ENCODE measurements at places on chromosomes 12 and 14.
A peak's percentile ranks its signal among the peaks of the same experiment; 100 is the strongest.

DNA sequence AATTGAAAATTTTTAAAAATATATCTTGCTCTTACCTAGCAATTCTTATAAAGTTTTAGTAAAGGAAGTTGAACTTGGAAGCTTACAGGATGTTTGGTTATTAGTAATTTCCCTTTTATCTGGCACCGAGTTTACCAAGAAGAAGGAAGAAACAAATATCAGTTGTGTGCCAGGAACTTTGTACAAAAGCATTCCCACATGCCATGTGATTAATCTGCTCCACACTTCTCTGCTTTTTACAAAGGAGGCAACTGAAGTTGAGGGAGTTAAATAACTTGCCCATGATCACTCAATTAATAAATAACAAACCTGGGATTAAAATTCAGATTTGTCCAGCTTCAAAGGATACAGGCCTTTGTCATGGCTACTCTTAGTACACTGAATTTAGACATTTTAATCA, 122.5 kb upstream of the BCAT1 start:
- DNase-seq, result no peak

DNA sequence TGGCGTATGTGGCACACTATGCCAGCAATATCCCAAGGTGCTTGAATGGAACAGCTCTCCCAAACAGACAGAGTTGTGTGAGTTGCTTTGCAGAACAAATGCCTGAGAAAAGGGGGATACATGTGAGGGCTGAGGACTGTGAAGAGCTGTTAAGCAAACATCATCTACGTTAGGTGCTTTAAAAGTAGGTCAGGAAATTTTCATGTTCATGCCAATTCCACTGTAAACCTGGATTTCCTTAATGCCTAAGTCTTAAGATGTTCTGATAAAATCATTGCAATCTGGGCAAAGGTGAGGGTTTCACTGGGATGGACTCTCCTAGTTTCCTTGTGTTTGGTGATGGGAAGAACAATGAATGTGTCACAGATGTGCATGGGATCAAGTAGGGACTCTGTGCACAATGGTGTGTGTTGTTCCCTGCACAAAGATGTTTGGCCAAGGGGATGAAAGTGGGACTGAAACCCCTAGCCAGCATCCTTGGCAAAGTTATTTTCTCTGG, 227.9 kb downstream of the KTN1 start:
- no peak for DNase-seq

- DNase-seq, result peak; percentile 47
Measured at GRCh38 chr12:43836475-43836989, 651 bp downstream of the TMEM117 start.

- DNase-seq, result no peak
Measured at GRCh38 chr12:53097564-53098353, at the start of gene IGFBP6. Gene IGFBP6, plus strand, starts transcription at chr12:53097667. Its CDS starts 51 bp downstream, at chr12:53097718.

DNA sequence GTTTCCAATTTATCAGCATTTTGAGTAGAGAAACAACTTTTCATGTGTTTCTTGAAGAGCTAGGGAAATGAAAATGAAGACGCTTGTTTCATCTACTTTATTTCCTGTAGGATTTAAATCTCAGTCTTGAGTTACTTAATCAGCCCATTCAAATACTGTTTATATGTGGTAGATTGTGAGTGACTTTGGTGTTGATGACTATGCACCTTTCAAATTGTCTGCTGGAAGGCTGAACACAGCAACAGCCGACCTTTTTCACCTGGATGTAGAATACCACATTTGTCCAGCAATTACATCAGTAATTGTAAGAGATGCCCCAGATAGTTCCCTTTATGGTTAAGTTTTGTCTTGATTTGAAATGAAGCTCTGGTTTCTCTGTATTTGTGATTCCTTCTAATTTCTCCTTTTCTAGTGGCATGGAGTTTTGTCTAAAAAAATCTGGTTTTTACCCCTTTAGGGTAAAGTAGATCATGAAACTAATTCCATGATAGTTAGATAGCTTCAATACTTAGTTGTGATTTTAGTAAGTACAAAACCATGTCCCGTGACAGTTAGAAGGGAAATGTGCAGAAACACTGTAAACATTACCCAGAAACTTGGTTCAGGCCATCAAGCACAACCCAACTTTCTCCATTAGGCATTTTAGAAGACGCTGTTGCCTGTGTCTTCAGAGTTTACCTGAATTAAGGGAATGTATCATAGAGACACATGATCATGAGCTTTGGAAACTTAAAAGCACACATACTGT, 165.0 kb downstream of the SRGAP1 start:
- DNase-seq, result no peak

DNA sequence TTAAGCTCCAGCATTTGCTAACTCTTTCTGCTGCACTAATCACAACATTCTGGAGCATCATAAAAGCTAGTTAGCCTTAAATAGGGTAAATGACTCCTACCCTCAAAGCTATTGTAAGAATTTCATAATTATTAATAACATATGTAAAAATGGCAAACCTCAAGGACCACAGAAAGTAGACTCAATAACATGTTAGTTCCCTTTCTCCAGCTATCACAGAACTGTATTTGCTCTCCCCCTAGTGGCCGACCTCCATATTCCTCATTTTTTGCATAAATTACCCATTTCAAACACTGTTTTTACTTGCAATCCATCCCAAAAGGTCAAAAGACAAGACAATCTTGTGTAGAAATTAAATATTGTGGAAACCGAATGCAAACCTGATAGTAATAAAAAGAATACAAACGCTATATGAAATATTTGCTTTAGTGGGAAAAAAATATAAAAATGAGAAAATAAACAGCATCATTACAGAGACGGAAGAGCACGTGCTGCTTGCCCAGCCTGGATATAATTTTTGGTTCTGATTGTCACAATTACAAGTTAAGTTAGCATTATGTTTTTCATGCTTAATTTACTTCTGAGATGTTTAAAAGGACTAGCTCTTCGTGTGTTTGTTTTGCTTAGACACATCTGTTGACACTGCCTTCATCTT, 97.9 kb downstream of the RERGL start:
- peak; percentile 9 for DNase-seq

GRCh38 chr14:28772613-28773012, 6.0 kb downstream of the FOXG1 start:
- no peak for DNase-seq

DNA sequence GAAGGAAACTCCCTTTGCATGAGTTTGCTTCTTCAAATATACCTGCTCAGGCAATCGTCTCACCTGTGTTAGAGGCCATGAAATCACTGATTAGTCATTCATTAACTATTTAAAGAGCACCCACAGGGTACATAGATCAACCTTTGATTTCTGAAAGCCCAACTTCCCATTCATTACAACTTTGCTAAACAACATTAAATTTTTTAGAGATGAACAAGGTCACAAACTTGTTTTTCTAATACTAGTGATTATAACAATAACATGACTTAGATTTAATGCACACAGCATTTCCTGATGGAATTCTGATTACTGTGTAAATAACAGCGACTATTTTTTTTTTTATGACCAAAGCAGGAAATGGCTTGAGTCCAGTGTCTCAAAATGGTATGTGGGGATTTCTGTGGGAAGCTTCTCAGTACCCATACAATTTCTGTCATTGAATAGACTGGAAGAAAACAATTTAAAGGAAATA, 5.4 kb upstream of the ERO1A start:
- no peak for DNase-seq

DNA sequence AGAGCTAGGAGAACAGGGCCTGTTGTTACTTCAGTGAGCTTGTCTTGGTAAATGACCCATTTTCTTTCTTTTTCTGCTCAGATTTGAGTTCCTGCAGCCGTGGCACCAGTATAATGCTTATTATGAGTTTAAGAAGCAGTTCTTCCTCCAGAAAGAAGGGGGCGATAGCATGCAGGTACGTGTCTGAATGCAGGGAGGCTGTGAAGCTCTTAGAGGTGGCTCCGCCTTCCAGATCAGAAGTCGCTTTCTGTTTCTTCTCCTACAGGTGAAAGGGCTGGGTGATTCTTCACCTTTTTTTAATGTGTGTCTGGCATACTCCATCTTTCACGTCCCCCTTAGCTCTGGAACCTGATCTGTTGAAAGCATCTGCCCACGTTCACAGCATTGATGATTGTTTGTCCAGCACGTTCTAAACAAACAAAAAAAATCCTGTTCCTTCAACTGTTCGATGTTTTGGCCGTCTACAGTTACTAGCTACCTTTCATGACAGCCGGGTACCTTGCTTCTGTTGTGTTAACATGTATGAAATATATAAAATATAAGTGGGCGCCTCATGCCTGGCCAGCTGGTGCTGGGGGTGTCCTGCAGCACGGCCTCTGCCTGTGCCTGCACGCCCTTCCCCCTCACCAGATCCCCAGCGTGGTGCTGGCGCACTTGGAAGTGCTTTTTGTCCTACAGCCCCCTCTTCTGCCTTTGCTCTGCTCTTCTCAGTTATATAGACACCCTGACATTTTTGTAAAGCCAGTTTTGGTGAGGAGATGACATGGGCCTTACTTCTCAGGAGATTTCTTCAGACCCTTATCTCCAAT, 44.6 kb downstream of the SFSWAP start:
- DNase-seq, result peak; percentile 32

DNA sequence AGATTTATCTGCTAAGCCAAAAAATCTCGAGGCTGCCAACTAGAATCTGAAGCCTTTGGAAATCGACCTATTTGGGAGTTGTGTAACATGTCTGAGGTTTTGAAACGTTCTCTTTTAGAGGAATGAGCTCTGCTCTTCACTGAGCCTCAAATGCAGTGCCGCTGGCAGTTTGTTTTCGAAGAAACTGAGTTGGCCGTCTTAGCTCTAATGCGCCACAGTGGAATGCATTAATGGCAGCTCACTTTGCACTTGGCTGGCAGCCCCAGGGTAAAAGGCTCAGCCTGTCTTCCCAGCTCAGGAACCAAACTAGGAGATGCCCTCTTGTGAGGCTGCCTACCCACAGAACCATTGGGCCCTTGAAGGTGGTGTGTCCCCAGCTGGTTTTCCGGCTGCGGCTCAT, 53.8 kb downstream of the SFSWAP start:
- DNase-seq, result no peak

DNA sequence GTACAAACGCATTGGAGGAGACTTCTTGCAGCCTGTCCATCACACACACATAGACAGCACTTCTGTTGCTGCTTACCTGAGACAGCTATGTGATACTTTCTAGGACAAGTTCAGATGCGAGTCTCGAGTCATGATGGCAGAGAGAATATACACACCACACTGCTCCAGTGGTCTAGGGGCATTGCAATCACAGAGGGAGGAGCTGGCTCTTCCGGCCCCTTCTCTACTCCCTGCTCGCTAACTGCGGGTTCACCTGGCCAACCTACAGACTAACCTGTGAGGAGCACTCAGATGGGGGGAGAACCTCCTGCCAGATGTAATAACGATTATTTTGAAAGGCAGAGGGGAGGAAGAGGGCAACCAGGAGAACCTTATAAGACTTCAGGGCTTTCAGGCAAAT, 30.7 kb downstream of the EMP1 start:
- no peak for DNase-seq

DNA sequence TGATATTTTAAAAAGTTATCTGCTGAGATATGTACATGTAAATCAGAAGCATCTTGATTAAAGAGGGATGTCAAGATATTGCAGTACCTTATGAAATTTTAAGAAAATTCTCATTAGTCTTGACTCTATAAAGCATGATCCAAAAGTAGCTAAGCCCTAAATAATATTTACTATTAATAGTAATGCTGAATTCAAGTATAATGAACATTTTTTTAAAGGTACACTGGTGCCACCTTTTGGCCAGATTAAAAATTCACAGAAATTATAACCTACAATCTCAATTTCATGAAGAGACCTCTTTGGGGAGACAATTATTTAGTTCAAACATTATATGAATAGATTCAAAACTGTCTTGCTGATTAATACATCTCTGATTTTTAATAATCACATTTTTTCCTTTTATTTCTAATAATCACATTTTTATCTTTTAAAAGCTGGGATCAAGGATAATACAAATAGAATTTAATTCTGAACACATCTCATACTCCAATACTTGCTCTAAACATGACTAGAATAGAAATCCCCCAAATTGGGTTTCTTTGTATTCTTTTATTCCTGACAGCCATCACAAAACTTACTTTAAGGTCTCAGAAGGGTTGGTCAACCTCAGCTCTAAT, 13.4 kb downstream of the AKAP5 start:
- peak; percentile 29 for DNase-seq

DNA sequence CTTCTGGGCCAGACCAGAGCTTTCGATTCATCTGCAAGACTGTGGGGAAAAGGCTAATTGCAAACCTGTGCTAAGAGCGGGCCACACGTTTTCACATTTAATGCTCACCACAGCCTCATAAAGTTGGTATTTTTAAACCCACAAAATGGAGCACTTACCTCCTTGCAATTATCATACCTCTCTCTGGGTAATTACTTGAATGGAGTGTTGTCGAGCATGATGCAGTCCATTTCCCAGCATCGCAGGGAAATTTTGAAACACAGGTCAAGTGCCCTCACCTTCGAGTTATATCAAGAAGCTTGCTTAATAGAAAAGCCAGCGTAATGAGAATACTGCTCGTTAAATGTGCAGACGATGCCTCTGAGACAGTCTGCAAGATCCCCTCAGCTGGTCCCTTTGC, 8.8 kb upstream of the IFI27L2 start:
- DNase-seq, result no peak

DNA sequence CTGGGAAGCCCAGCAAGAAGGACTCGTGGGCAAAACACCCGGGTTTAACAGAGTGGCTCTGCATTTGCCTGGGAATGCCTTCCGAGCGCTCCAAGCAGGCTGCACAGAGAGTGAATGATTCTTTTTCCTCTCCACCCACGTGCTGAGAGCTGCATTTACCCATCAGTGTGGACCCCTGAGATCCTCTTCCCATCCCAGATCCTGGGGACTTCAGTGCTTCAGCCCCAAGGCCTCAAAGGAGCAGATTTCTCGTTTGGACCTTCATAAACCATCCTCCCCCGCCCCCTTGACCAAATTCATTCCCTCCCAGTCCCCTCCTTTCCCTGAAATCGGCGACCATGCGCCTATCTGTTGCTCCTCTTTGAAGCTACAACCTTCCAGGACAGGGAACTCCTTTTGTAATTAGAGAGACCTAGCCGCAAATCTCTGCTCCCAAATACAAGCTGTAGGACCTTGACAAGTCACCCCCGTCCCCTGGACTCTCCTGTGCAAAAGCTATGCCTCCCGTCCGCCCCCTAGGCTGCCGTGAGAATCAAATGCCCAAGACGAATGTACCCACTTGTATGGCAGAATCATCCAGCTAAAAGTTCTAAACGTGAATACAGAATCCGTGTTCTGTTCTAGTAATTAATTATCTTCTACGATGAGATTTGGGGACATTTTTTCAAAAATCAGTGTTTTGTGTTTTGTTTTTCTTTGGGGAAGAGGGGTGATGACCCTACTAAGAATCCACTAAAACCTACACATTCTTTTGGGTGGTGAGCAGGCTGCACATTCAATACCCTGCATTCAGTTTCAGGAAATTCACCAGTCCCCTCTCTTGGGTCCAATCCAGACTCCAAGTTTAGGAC, 8.8 kb downstream of the TBX5 start:
- no peak for DNase-seq

GRCh38 chr12:59056966-59057365, 136.7 kb upstream of the LRIG3 start:
- no peak for DNase-seq

GRCh38 chr14:65620195-65620594, 207.7 kb downstream of the FUT8 start:
- DNase-seq, result no peak

DNA sequence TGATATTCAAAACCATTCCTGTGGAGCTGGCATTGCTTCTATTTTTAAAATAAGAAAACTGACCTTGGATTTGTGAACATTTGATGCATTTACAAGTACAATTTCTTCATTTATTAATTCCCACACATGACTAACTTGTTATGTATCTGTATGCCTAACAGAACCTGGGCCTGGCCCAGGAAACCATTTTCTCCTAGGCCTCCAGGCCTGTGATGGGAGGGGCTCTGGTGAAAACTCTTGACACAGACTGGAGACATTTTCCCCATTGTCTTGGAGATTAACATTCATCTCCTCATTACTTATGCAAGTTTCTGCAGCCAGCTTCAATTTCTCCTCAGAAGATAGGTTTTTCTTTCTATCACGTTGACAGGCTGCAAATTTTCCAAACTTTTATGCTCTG, 42.0 kb downstream of the GLIPR1L2 start:
- no peak for DNase-seq

All from COLO829 (cell line).